Activated CD4-positive, CD25-positive, alpha-beta regulatory T cell treated with anti-CD3 and anti-CD28 coated beads, Interleukin-2, amount 50 U/mL, for 16 hours (primary cell): ENCODE measurements at places on chromosomes 7 and 10.

GRCh38 chr10:9427209-9427608 lies 1372.7 kb downstream of the GATA3 start:
- no peak for DNase-seq

DNA sequence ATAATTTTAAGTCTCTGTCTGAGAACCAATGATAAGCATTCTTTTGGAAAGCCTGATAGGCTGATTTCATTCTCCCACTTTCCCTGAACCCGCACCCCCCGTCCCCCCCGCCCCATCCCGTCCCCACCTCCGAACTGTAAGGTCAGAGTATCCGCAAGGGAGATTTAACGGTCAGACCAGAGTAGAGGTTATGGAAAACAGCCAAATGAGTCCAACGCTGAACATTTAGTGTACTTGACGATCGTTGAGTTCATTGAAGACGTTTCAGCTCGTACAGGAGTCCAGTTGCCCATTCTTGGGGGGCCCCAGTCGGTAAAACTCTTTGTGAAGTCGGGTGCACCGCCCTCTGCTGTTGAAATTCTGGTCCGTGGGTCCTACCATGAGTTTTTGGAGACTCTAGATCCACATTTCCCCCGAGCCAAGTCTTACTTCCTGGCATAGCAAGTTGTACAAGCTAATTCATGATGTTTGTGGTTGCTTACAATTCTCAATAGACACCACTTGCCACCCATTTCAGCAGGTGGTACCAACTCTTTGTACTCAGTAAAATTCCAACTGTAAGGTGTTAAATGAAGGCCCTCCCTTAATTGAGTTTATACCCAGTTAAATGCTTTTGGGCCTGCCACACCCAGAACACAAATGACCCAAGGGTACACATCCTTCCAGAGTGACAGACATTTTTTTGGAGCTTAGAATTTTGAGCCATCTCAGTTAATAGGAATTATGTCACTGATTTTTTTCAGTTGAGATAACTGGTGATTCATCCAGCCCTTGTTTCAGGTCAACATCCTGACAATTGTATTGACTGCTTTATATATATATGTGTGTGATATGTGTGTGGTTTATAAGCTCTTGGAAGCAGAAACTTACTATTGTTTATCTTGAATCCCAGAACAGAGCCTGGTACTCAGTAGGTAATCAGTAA lies 1.2 kb downstream of the MARCHF5 start:
- peak; percentile 2 for DNase-seq

GRCh38 chr10:68496072-68496471 lies 24.3 kb upstream of the DNA2 start:
- no peak for DNase-seq

DNA sequence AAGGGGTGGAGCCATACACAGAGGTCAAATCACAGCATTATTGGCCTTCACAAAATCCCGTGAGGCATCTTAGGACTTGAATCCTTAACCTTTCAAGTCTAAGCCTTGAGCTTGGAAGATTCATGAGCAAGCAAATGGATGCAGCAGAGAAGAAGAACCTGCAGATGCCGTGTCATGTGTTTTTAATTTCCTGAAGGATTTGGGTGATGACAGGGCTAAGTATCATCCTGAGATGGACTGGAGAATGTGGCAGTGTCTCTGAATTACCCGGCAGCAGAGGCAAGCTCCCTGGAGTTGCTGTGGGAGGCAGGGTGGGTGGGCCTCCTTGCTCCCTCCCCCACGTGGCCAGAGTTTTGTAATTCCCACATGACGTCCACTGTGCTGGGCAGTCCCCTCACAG lies 50.8 kb downstream of the GCC1 start:
- DNase-seq: no peak

DNA sequence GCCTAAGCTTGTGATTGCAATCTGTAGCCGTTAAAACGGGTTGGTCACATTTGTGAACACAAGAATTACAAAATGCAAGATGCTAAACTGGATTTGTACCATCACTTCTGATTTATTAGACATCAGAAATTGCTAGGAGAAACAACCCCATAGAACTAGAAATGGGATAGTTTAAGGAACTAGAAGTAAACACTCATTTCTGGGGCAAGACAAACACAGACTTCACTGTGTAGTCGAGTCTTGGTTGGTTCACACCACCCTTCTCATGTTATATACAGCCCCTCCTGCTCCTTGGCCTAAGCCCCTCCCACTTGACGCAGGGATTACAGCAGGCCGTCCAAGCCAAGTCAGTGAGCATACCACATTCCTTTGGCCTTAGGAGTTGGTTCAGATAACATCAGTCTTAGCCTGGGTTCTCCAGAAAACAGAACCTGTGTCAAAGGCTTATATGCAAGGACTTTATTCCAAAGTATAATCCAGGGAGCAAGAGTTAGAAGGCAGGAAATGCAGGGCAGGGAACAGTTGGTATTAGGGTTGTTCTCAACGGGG lies 2.0 kb upstream of the NRAP start:
- no peak for DNase-seq

- DNase-seq: no peak
Observed at GRCh38 chr7:4168541-4168940, 513.6 kb upstream of the FOXK1 start.

DNA sequence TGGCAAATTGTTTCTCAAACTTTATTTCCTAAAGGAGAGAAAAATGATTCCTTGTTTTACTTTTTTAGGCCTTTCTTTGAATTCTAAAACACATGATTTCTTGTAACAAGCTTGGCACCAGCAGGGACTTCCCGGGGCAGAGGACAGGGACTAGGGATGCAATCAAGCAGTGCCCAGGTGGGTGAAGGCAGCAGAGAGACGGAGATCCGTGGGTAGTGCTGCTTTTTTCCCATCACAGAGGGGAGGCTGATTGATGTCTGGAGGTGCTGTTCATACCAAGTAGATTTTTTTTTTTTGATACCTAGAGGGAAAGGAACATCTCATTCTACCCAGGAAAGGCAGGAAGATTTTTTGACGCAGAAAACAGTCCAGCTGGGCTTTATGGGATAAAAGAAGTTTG lies 91.9 kb downstream of the FAM171A1 start:
- DNase-seq: no peak

- no peak for DNase-seq
Observed at GRCh38 chr7:115356139-115356746, 434.3 kb downstream of the MDFIC start.

DNA sequence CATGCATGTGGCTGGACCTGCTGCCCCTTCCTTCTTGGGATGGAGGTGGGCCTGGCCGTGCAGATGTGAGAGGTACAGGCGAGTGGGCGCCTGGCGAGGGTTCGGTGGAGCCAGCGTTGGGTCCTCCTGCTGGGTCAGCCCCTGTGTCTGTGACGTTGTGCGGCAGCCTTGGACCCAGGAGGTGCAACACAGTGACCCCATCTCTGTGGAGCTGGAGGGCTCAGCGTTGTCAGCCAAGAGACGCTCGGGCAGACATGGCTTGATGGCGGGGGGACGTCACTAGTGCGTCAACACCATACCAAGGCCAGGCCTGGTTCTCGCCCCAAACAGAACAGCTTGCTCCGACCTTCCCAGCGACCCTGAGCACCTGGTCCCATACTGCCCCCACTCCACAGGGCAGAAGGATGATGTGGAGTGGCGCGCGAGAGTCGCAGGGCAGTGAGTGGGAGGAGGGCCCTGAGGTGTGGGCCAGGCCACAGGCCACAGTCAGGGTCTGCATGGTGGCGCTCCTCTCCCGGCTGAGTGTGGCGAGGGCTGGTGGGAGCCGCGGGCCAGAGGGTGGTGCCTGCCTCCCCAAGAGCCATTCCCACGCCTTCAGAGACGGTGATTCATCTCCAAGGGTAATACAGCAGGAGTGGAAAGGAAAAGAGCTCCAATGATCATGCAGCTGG lies 184.4 kb downstream of the DNAJB6 start:
- no peak for DNase-seq

GRCh38 chr7:132400561-132401142 lies 175.6 kb downstream of the PLXNA4 start:
- no peak for DNase-seq

DNA sequence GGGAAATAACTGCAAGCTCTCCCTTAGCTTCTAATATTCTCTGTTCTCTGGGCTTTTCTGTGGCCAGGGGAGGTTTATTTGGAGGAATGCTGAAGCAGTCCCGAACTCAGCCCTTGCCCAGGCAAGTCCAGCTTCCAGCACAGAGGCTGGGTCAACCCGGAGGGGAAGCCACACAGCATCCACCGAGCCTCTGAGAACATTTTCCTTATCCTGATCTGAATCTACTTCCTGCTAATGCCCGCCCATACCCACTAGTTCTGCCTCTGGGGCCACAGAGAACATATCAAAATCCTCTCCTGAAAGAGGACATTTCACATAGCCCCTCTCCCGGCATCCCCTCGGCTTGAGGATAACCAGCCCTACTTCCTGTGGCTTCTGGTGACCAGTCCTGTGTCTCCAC lies 31.1 kb downstream of the SH3PXD2A start:
- DNase-seq: no peak

- no peak for DNase-seq
Observed at GRCh38 chr10:54559498-54559897, 241.5 kb downstream of the PCDH15 start.

DNA sequence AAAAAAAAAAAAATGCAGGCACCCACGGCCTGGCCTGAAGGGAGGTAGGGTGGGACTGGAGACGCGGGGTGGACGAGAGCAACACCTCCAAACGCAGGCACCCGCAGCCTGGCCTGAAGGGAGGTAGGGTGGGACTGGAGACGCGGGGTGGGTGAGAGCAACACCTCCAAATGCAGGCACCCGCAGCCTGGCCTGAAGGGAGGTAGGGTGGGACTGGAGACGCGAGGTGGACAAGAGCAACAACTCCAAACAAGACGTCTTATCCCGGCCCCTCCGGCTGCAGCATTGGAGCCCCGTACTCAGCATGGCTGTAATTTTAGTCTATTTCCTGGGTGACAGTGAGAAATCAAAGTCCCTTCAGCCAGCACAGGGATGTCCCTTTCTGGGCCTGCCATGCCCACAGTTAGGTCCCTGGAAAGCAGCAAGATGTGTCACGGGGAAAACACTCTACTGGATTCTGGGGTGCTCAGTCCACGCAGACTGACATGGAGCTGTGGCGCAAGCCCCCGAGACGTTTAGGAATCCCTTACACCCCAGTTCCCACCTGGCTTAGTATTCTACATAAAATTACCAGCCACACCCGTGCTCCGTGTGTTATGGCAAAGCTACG lies 119.9 kb downstream of the WDR37 start:
- DNase-seq: no peak

- DNase-seq: no peak
Observed at GRCh38 chr10:132319853-132320653, 11.9 kb upstream of the LRRC27 start.

DNA sequence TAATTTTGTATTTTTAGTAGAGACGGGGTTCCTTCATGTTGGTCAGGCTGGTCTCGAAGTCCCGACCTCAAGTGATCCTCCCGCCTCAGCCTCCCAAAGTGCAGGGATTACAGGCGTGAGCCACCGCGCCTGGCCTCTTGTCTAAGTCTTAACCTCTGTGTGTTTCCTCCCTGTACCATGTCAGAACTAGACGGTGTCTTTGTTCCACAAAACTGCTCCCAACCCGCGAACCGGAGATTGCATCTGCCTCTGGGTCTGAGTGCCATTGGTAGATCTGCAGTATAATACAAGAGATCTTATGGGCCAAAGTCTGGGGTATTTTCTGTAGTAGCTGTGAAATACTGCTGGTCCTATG lies 1.3 kb upstream of the EEF1AKMT2 start:
- DNase-seq: no peak

- DNase-seq: no peak
Observed at GRCh38 chr7:64654796-64655548, 11.0 kb upstream of the ZNF107 start.

GRCh38 chr10:80544316-80544953 lies 6.7 kb downstream of the SH2D4B start:
- no peak for DNase-seq

GRCh38 chr7:132614428-132615318 lies 38.4 kb upstream of the PLXNA4 start:
- no peak for DNase-seq

DNA sequence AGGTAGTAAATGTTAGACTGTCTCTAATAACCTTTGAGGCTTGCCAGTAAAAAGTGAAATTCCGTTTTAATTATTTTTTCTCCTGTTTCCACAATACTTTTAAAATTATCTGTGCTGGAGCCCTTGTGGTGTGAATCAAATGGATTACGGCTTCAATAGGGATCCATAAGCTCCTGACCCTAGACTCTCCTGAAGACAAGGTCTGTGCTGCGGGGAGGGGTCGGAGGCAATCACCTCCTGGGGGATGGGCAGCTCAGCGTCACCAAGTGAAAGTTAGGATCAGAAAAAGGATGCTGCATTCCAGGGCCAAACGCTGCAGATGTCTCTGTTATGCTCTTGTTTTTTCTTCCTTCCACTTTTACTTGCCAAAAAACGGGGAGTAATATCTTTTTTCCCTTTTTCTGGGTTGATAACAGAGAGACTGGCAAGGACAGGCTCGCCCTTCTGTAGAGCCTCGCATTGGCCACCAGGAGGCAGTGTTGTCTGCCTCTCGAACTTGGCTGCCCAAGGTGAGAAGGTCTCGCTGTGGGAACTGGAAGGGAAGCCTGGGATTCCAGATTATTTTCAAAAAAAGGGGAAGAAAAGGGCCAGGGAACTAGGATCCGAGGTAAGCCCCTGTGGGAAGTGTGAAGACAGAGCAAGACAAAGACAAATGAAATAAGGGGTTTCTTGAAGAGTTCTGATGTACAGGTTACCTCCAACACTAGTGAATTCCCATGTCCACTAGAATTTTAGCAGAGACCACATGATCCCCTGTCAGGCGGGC lies 621.9 kb downstream of the ACTR3B start:
- no peak for DNase-seq

DNA sequence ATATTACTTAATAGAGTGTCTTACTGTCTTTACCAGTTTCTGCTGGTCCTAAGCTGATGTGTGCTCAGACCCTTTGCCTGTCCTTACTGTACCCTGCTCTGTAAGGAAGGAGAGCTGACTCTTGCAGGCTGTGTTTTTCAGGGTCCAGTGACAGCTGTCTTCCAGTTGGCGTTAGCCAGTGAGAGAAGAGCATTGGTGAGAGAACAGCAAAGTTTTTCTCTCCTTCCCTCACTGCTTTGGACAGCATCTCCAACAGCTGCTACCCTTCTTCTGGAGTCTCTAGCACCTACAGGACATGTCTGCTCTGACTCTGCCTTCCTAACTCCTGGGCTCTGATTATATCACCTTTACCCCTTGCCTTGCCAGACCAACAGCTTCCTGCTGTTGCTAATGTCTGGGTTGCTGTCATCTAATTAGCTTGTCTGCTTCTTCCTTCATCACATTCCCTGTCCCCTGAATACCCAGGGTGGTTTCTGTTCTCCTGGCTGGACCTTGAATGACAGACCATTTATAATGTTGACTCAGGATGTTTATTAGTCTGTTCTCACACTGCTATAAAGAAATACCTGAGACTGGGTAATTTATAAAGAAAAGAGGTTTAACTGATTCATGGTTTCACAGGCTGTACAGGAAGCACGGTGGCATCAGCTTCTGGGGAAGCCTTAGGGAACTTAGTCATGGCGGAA lies 23.5 kb upstream of the PANK1 start:
- DNase-seq: no peak
